Psoas muscle (tissue), 8 donors: ENCODE measurements at places on chromosomes 13 and 19. TPM values are rescaled to one million over a fixed set of nuclear protein-coding genes. Genes with fewer than 3 reads are reported as not detected.

BCAM gene
- 15.7 TPM for polyA plus RNA-seq

ZIC5 gene
- not detected for polyA plus RNA-seq

KLHL1 gene
- polyA plus RNA-seq: not detected

CGB5 gene
- not detected for polyA plus RNA-seq

RANBP3 gene
- 40.5 TPM for polyA plus RNA-seq

PRX gene
- polyA plus RNA-seq: 2.1 TPM

ZNF846 gene
- 6.5 TPM for polyA plus RNA-seq

ZNF442 gene
- polyA plus RNA-seq: 0.27 TPM

TMIGD2 gene
- not detected for polyA plus RNA-seq

PODNL1 gene
- 0.07 TPM for polyA plus RNA-seq

MRPL54 gene
- 81.3 TPM for polyA plus RNA-seq

CYP2F1 gene
- polyA plus RNA-seq: not detected

NLRP8 gene
- polyA plus RNA-seq: not detected

C19orf18 gene
- 0.30 TPM for polyA plus RNA-seq

PRRG2 gene
- polyA plus RNA-seq: 5.9 TPM

ZNF541 gene
- 0.06 TPM for polyA plus RNA-seq

MICOS13 gene
- 138 TPM for polyA plus RNA-seq
